ENCODE measurements at places on chromosomes 1 and 21.

DNA sequence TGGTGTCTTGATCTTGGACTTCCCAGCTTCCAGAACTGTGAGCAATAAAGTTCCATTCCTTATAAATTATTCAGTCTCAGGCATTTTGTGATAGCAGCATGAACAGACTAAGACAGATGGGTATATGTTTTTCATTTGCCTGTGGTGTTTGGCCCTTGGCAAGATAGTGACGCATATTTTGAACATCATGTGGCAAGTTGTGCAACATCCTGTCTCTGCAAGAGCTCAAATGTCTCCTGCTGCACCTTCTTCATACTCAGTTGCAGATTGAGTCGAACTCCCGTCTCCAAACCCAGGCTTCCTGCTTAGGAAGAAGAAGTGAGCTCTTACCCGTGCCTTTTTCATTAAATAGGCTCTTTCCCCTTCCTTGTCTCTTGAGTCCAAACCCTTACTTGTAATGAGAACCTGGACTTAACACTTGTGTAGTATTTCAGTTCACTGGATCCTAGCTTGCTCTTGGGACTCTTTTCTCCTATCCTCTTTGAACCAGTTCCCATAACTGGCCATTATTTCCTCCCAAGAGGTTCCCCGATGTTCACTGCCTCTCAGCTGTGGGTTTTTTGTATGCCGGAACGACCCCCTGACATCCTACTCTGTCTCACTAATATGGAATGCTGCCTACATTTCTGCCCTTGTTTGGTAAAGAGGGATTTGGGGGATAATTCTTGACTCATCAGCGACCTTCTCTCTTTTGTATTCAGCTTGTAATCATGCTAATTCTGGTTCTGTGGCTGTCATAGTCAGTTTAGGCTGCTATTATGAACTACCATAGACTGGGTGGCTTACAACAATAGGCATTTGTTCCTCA lies 125.0 kb upstream of the KCNK2 start:
- DNase-seq: peak; percentile 100

GRCh38 chr1:109846162-109846561 lies 64.5 kb upstream of the CSF1 start:
- DNase-seq: no peak

DNA sequence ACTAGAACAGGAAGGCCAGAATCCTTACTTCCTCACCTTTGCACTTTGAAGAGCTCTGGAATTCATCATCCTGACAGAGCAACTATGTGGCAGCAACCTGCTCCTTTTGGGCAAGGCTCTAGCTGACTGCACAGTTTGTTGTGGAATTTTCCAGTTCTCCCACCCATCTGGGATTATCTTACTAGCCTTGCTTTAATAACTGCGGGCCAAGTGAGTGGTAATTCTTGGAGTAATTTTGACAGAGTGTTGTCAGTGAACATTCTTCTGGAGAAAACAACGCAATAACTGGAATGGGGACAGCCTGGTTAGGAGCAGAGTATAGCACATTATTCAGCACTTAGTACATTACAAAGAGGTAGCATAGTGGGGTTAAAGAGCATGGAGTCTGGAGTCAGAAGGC lies 75.3 kb downstream of the NTMT2 start:
- peak; percentile 89 for DNase-seq

DNA sequence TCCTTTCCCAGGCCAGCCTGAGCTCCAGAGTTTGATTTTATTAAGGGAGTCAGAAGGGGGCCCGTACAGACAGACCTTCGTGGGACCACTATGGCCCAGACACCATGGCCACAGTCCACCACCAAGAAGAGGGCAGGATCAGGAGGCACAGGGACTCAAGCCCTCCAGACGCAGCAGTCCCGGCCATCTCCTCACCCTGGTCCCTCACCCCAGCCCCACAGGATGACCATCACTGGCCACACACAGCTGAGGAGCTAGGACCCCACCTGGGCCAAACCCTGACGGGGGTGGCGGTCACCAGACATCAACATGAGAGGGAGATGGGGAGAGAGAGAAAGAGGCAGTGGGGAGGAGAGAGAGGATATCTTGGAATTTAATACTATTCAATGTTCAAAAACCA lies 29.2 kb upstream of the AGPAT3 start:
- DNase-seq: no peak

- DNase-seq: peak; percentile 25
Measured at GRCh38 chr1:228434689-228435088, 18.0 kb upstream of the TRIM17 start.

GRCh38 chr1:84367219-84367618 lies 31.1 kb upstream of the DNASE2B start:
- DNase-seq: no peak

GRCh38 chr1:37556712-37557196 lies at the start of gene DNALI1:
Gene DNALI1 (plus strand): TSS chr1:37556940. CDS start chr1:37556995, 55 bp downstream.
- peak; percentile 85 for DNase-seq

- peak; percentile 88 for DNase-seq
Measured at GRCh38 chr1:115282807-115283208, 55.2 kb downstream of the NGF start.

- peak; percentile 1 for DNase-seq
Measured at GRCh38 chr1:99326215-99326949, 62.1 kb downstream of the PLPPR4 start.

DNA sequence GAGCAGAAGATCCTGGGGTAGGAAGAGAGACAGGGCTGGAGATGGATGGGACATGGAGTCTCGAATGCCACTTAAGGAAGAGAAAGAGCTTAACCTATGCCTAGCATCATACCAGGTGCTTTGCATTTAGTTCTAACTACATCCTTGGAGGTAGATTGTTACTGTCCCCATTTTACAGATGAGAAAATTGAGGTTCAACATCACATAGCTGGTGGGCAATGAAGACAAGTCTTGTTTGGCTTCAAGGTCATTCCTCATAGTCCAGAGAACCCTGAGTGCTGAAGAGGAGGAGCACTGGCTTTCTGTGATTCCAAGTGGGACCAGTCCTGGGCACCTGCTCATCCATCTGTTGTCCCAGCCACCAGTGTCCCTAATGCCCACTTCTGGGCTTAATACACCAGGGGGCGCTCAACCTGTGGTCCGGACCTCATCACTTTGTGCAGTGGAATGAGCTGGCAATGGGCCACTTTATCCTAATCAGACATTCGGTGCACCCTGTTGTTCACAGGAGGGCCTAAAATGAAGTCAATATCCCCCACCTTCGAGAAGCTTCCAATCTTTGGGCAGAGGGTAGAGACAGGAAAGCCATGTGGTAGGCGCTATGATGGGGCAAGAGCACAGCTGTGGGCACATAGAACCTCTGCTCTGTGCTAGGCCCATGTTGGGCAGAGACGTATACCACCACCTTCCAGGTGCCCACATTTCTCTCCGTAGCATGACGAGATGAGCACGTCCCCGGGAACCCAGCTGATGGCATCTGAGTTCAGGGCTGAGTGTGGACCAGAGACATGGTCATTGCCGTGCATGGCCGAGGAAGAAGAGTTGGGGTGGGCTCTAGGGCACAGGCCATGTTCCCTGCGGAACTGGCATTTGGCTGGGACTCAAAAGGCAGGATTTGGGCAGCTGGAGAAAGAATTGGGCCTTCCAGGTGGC lies 9.2 kb downstream of the RPS6KA1 start:
- peak; percentile 38 for DNase-seq

- DNase-seq: peak; percentile 10
Measured at GRCh38 chr1:173093691-173094445, 43.1 kb upstream of the TNFSF18 start.

DNA sequence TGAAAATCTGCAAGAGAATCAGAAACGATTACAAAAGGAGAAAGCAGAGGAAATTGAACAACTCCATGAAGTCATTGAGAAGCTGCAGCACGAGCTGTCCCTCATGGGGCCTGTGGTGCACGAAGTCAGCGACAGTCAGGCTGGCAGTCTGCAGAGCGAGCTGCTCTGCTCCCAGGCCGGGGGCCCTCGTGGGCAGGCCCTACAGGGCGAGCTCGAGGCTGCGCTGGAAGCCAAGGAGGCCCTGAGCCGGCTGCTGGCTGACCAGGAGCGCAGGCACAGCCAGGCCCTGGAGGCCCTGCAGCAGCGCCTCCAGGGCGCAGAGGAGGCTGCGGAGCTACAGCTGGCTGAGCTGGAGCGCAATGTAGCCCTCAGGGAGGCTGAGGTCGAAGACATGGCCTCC lies 47.5 kb upstream of the DIP2A start:
- DNase-seq: no peak

GRCh38 chr1:200154069-200154767 lies 126.7 kb downstream of the NR5A2 start:
- no peak for DNase-seq

DNA sequence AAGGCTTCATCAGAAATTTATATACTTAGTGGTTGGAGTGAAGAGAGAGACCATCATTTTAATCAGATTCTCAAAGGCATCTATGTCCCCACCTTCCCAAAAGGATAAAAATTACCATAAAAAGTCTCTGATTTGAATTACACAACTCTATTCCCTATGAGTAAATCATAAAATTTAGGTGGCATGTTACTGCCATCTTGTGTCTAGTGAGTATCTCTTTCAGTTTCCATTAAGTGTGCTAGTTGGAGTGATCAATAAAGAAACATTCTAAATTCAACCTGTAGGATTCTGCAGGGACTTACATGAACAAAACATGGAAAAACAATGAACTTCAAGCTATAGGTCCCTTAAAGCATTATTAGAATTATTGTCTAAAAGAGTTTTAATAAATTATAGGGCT lies 655.4 kb downstream of the LTN1 start:
- peak; percentile 90 for DNase-seq

DNA sequence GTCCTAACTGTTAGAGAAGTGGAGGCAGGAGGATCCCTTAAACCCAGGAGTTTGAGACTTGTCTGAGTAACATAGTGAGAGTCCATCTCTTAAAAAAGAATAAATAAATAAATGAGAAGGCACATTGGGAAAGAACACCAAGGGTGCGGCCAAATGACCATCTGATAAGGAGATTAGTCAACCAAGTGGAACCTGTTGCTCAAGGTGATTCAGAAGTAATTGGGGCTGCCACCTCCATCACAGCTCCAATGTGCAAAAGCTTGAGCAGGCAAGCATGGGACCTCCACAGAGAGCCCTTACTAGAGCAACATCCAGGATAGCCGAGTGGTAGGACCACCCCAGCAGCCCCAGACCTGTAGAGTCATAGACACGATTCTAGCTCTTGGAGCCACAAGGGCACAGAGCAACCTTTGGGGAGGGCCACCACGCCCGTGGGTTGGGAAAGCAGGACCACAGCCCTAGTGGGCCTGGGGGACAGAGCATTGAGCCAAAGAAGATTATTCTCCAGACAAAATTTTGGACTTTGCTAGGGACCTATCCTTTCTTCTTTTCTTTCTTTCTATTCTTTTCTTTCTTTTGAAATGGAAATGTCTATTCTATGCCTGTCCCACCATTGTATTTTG lies 40.9 kb downstream of the KCNK1 start:
- peak; percentile 8 for DNase-seq

DNA sequence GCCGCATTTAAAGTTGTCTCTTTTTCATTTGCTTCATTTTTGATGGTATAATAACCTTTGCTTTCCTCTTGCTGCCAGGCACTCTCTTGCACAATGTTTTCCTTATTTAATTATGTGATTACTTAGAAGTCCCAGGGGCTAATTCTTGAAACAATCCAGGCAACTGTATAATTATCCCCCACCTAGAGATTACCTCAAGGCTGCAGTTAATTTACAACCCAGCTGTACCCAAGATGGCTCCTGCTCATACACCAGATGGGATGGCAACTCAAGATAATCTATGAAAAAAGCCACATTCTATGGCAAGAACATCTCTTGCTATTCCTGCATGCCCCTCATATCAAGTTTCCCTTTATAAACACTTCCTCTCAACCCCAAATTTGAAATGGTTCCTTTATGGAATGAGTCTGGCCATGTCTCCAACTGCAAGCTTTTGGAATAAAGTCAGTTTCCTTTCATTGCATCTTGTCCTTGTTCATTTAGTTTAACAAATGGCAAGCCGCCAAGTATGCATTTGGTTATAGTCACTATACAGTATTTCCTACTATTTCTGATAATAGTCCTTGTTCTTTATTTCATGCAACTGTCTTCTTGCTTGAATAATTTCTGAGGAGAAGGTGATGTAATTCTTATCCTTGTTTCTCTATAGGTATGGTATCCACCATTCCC lies 1042.6 kb downstream of the PLA2G4A start:
- DNase-seq: no peak

DNA sequence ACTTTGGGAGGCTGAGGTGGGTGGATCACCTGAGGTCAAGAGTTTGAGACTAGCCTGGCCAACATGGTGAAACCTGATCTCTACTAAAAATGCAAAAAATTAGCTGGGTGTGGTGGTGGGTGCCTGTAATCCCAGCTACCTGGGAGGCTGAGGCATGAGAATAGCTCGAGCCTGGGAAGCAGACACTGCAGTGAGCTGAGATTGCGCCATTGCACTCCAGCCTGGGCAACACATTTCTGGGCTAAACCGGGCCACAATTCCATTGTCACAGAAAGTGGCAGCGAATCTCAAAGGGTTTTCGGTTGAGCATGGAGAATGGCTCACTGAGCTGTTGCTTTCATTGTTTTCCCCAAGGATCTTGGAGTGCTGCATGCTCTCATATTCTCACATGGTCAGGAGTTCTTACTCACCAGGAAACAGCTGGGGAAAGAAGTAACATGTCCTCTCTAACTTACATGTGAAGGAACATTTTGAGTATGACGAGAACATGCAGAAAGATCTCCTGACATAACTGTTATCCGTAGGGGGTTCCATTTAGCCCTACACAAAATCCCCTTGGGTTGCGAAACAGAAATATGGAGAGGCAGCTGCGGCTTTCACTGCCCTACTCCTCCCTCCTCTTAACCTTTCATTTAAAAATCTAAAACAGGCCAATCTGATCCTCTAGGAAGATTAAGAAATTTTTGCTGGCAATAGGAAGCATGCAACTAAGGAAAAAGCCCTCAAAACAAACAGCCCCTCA lies 341.1 kb downstream of the PCP4 start:
- DNase-seq: no peak

- DNase-seq: no peak
Measured at GRCh38 chr1:72648465-72648864, 366.1 kb upstream of the NEGR1 start.

DNA sequence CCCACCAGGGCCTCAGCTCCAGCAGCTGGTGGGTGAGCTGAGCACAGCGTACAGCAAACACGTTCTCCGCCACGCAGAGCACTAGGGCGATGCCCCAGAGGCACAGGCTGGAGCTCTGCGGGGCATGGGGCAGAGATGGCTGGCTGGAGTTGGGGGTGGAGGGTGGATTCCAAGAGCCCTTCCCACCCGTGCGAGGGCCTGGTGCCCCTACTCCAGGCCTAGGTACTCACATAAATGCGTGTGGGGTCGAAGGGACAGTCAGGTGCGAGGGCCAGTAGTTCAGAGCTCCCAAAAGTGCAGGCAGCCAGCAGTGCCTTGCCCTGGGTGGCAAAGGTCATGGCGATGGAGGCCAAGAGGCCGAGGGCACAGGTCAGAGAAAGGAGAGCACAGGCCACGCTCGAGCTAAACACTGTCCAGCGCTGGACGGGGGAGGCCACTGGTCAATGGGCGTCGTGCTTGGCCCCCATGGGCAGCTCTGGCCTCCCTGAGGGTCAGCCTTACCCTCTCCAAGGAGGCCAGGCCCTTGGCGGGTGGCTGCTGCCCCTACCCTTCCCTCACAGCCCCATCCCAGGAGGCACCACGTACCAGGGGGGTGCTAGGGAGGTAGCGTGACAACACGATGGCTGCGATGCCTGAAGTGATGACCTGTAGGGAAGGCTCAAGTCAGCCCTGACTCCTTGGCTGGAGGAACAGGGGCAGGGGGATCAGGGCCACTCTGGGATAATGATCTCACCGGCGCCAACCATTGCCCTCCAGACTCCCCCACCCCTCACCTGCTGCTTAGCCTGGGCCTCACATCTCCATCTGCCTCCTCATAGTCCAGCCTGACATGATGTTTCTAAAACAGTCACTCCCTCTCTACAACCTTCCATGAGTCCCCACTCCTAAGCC lies 5.6 kb downstream of the TMEM54 start:
- no peak for DNase-seq

All from fibroblast of the aortic adventitia (primary cell).